ENCODE measurements at places on chromosomes 7 and 10.

DNA sequence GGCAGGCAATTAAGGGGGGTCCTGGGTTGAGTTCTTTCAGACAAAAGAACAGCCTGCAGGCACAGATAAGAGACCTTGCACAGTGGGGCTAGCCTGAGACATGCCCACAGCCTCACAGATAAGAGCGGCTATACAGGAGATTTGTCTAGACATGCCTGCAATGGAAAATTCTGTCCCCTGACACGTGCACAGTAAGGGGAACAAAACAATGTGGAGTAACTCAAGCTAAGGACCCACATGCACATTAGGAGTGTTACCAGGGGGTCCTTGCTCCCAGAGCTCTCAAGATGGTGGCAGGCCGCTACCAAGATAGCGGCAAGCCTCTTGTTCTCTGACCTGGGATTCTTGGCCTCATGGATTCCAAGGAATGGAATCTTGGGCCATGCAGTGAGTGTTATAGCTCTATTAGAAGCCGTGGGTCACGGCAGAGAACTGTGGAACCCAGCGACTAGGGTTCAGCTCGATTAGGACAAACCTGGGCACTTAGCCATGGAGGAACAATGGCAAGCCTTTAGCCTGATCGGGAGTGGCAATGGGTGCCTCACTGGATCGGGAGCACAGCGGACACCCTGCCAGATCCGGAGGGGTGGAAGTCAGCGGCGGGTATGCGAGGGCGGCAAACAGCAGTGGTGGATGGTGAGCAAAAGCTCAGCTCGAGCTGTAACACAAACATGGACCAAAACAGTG, 196.9 kb downstream of the CCSER2 start:
- DNase-seq = no peak

DNA sequence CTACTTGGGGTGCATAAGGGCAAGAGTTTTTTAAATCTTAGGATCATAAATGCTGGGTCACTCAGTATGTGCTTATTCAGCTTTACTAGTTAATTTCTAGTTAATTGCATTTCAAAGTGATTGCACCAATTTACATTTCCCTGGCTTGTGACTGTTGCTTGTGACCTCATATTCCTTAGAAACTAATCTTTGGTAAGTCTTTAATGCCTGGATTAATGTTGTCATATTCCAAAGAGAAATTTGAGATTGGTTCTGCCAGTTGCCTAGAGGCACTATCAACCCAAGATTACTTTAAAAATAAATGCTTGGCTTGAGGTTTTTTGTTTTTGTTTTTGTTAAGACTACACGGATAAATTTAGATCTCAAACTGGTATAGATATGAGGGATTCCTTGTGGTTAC, 103.1 kb downstream of the ANK3 start:
- no peak for DNase-seq

DNA sequence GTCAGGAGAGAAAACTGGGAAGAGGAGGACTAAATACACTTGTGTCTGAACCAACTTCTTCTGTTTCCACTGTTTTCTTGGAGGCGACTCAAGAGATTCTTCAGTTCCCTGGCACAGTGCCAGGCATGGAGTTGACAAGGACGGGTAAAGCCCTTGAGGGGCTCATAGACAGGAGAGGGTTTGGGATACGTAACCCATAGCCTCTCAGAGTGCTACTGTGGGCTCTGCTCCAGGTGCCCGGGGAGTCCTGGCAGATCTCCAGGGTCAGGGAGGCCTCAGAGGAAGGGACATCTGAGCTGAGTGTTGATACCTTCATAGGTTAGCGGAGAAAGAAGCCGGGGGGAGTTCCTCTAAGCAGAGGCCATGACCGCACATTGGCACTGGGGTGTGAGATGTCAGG, 42.0 kb downstream of the GALNT17 start:
- no peak for DNase-seq

- no peak for DNase-seq
Measured at GRCh38 chr7:142787034-142787768, 16.4 kb downstream of the PRSS2 start.

Data from activated naive CD4-positive, alpha-beta T cell treated with anti-CD3 and anti-CD28 coated beads, Interleukin-2, amount 50 U/mL, for 16 hours (primary cell).